Stimulated activated CD8-positive, alpha-beta memory T cell treated with anti-CD3 and anti-CD28 coated beads, Interleukin-7, amount 100 ng/mL, for 1 hour (primary cell): ENCODE measurements at places on chromosomes 12 and 14.

GRCh38 chr12:69023840-69024239, 90.9 kb upstream of the CPM start:
- DNase-seq = no peak

DNA sequence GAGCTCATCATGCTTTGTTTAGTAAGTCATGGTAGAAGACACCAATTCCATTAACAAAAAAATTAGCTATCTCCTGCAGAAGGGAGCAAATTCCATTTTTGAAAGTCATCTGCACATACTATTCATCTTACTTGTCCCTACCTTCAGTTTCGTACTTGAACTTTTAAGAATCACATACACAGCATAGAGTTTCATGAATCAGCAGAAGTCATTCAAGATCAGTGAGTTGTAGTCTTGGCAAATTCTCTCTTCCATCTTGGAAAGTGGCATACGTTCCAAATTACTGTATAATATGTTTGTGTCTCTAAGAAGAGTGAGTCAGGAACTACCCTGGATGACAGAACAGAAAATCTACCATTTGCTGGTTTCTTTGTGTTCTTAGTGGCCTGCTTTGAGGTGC, 14.1 kb downstream of the VRK1 start:
- no peak for DNase-seq

DNA sequence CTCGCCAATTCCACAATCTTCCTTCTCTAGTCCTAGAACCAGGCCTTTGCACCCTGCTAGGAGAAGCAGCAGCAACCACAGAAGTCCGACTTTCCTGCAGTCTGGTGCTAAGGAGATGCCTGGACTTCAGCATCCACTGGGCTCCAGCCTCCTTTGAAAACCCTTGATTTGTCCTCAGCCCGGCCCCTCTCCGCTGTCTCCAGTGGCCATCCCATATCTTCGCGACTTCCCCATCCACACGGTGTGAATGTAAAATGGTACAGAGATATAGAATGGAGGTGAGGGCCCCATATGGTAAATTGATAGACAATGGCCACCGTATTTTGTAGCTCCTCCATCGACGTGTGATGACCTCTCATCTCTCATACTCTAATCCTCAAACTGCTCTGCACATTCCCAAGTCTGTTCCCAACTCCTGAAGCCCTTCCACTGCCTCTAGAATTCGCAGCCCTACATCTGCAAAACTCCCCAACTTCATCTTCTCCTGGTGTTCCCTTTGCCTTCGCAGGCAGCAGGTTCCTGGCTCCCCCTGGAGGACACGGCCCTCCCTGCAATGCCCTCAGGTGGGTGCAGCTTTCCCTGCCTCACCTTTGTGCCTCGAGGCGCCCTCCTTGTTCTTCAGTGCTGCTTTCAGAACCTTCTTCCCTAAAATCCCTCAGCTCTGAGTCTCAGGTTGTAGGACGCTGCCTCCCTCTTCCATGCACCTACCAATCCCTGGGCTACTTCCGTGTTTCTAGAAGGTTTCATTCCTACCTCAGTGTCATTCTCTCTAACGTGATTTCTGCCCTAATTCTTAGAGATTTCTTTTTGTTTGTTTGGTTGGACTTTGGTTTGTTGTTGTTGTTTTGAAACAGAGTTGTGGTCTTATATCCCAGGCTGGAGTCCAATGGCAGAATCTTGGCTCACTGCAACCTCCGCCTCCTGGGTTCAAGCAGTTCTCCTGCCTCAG, 36.7 kb downstream of the TMBIM6 start:
- DNase-seq = peak; percentile 63

DNA sequence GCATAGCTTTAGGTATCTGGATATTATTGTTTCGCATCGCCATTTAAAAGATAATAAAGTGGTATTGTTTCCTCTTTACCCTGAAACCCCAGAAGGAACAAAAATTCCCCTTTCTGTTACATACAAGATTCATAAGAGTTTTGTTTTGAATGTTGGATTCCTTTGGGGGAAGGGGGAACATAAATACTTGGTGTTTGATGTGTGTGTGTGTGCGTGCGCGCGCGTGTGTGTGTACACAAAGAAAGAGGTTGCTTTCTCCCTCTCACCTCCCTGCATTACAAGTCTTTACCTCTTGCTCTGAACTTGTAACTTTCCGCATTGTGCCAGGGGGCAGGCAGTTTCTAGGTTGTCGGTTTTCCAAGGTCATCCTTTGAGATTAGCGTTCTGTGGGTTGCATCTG, 76.4 kb downstream of the GPATCH2L start:
- DNase-seq = no peak

DNA sequence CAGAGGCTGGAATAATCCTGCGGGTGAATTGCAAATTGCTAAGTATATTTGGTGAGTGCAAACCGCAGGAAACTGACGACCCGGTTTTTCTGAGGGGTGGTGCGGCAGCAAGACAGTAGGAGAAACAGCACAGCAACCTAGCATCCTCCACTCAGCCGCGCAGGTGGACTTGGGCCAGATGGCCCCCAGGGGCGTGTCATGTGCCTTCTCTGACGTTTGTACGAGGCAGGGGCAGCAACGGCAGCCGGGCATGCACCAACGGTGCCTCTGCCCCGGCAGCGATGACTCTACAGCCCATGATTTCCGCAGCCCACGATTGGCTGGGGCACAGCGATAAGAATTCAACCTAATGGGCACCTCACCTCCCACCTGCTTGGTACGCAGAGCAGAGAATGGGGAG, 11.1 kb upstream of the CLEC2A start:
- DNase-seq = no peak

DNA sequence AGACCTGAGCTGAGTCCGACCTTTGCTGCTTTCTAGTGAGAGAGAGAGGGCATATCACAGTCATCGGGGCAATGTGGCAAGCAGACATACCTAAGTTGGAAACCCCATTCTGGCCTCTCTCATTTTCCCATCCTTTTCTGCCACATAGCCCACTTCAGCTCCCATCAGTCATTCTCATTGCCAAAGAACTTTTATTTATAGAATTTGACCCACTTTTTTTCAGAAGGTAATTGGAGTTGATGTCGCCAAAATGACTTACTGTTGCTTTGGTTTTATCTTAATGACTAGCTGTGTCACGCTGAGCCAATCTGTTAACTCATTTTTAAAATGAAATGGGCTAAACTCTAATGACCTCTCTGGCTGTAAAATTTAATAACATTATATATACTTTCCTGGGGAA, 63.9 kb upstream of the RMST start:
- no peak for DNase-seq

DNA sequence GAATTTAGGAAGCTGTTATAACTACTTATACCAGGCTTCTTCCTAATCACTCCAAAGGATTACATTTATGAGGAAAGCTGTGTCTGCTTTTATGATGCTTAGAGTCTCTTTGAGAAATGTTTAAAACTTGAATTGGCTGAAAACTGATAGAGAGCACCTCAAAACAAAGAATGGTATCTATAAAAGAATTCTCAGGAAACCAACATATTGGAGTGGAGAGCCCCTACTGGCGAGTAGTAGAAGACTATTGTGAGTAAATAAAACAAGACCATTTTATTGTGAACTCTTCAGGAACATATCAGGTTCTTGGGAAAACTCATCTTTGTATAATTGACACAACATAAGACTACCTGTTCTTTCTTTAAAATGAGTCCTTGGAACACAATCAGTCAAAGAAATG, 578.6 kb downstream of the RERGL start:
- no peak for DNase-seq

DNA sequence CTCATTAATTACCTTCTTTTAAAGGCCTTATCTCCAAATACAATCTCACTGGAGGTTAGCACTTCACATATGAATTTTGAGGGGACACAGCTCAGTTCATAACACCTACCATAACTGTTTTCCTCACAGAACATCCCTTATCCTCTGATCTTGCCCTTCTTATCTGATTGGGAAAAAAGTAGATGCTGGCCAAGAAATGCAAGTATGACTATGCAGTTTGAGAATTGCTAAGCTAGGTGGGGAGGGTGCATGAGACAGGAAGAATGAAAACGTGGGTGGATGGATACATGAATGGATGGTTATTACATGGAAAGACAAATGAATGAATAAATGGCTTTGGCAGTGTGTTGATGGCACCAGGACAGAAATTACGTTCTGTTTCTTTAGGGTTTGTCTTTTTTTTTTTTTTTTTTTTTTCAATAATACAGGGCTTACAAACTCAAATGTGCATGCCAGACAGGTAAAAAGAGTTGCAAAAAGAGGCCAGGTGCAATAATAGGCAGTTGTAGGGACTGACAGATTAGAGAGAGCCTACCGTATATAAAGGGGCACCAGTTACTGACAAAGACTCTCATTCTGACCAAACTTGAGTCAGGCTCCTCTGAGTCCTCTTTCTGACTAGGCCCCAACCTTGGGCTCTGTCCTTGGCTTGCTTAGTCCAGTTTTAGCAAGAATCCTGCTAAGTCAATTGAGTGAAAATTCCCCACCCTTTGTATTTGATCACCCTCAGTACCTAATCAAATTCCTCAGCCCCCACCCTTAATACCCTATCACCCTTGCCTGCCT, 304.9 kb downstream of the ZFP36L1 start:
- DNase-seq = no peak

DNA sequence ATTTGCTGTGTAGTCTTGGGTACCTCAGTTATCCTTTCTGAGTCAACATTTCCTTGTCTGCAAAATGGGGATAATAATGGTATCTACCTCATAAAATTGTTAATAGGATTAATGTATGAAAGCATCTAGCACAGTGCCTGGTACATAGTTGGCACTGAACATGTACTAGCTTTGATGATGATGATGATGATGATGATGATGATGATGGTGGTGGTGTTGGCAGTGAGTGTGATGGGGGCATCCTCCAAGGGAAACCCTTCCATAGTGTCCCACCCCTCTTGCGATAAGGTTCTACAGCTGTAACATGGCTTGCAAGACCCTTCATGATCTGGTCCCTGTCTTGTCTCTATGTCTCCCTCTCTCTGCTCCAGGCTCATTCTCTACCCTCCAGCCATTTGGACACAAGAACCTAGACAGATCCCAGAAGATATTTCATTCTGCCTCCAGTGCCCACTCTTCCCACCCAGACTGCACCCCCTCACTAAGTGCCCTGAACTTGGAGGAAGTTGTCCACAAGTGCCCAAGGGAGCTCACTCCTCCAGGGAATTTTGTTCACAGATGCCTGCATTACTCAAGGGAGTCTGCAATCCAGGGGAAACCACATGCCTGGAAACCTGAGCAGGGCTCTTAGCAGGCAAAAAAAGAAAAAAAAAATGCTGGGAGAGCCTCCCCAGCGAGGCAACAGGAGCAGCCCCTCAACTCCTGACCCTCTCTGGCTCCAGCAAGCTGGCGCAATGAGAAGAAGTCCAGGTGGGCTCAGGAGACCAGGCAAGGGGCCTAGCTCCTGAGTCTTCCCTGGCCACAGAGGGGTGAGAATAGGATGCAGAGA, 10.1 kb upstream of the BDKRB1 start:
- no peak for DNase-seq

DNA sequence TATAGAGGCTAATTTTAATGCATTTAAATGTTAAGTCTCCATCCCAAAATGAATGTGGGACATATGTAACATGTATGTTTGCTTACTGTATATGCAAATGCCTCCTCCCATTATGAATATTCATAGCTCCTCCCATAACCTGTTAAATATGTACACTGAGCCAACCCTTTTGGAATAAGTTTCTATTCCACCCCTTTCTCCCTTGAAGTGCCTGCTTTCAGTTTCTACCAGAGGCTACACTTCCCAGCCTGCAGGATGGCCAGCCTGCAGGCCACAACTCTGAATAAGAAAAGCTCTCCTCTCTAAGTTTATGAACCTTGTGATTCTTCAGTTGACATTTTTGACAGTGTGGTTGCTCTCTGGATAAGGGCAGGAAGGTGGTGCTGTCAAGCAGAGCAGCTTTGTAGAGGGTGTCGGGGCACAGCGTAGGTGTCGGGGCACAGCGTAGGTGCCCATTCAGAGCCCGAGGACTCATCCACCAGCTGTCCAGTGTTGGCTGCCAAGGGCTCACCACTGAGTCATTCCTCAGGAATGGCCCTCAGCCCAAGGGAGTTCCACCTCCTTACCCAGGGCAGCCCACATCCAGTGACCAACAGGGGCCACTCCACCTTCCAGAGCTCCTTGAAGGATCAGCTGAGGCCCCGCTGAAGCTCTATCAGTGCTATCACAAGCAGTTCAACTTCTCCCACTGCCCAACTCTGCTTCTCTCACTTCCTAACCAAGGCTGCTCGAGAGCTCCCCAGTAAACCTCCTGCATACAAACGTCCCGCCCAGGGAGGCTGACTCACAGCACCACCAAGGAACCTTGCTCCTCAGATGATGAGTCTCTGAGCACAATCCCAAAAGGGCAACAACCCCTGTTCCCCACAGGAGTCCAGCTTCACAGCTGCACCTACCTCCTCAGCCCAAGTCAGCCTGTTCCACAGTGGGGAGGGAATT, 31.4 kb downstream of the VWF start:
- no peak for DNase-seq

GRCh38 chr12:110732572-110732971, 10.1 kb downstream of the PPP1CC start:
- no peak for DNase-seq

DNA sequence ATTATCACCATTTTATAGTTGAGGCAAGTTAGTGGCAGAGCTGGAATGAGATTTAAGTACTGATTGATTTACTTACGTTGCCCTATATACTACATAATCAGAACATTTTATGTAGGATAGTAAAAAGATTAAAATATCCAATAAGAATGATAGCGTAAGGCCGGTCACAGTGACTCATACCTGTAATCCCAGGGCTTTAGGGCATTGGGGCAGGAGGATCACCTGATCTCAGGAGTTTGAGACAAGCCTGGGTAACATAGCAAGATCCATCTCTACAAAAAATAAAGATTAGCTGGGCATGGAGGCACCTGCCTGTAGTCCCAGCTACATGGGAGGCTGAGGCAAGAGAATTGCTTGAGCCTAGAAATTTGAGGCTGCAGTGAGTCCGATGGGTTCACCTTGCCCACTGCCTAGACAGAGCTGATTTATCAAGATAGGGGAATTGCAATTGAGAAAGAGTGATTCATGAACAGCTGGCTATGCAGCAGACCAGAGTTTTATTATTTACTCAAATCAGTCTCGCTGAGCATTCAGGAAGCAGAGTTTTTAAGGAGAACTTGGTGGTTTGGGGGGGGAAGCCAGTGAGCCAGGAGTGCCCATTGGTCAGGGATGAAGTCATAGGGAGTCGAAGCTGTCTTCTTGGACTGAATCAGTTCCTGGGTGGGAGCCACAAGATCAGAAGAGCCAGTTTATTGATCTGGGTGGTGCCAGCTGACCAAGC, 24.7 kb upstream of the SGPP1 start:
- no peak for DNase-seq

GRCh38 chr14:89349171-89350008, 67.6 kb downstream of the FOXN3 start:
- DNase-seq = no peak

- DNase-seq = no peak
Observed at GRCh38 chr14:94139006-94139405, 9.6 kb upstream of the IFI27L2 start.

DNA sequence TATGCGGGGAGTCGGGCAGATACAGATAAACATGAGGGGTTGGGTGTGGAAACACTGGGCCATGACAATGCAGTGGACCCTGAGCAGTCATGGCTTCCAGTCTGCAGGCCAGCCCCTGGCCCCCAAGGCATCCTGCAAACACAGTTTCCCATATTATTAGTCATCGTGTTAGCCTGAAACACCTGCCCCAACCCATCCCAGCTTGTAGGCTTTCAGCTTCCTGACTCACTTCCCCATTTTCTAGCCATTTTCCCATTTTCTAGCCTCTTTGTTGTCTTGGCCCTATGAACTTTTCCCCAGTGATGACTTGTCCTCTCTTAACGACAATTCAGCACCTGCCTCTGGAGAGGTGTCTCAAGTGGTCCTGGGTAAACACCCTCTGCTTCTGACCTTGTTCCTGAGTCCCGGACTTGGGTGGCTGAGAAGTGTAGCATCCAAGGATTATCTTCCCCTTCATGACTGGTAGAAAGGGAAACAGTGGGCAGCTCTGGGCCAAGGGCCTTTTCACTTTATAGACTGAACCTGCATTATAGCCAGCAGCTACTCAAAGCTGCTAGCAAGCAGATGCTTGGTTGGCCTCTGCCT, 4.3 kb upstream of the PGF start:
- DNase-seq = no peak
